ENCODE measurements at places on chromosomes 3 and 15.
A peak's percentile ranks its signal among the peaks of the same experiment; 100 is the strongest.

- peak; percentile 11 for DNase-seq
Measured at GRCh38 chr15:49521802-49522201, 98.8 kb downstream of the FGF7 start.

GRCh38 chr3:184336547-184337398 lies 627 bp upstream of the FAM131A start:
- DNase-seq, result peak; percentile 37

DNA sequence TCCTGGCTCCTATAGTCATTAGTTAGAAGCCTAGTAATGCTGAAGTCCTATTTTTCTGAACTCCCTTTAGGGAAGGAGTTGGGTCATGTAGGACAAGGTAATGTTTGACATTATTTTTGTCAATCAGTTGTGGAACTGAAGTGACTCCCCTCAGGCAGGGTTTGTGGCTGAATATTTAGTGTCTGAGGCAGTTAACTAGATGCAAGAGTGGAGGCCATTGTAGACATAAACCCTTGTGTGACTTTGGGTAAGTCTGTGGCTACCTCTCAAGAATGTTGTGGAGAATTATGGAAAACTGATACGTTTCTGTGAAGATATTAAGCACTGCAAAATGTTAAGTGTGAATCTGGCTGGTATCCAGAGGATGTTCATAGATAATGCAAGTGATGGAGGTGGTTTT lies 125.2 kb upstream of the PHLDB2 start:
- DNase-seq, result no peak

- no peak for DNase-seq
Measured at GRCh38 chr3:82610236-82610635, 848.8 kb upstream of the GBE1 start.

DNA sequence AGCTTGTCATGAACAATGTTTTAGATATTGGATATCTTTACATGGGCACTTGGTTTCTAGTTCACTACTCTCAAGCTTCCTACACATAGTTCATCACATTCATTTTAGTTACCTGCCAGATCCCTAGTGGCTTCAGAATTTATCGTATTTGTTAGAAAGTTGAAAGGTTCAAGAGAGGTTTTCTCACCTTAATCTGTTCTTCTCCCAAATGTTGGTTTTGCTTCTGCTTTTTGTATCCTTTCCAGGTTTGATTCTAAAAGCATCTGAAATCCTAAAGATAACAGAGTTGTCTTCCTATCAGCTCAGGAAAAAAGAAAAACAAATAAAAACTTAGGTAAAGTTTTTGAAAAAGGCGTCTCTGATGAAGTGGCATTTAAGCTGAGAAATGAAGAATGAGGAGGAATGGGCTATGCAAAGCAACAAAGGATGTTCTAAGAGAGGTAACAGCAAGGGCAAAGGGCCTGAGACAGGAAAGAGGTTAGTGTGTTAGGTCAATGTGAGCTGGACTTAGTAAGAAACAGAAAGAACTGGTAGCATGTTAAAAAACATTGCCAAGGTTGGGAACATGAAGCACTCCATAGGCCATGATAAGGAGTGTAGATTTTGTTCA lies 104.7 kb upstream of the CMC1 start:
- DNase-seq, result no peak

GRCh38 chr3:127458696-127459604 lies 131.6 kb downstream of the TPRA1 start:
- DNase-seq, result peak; percentile 14

DNA sequence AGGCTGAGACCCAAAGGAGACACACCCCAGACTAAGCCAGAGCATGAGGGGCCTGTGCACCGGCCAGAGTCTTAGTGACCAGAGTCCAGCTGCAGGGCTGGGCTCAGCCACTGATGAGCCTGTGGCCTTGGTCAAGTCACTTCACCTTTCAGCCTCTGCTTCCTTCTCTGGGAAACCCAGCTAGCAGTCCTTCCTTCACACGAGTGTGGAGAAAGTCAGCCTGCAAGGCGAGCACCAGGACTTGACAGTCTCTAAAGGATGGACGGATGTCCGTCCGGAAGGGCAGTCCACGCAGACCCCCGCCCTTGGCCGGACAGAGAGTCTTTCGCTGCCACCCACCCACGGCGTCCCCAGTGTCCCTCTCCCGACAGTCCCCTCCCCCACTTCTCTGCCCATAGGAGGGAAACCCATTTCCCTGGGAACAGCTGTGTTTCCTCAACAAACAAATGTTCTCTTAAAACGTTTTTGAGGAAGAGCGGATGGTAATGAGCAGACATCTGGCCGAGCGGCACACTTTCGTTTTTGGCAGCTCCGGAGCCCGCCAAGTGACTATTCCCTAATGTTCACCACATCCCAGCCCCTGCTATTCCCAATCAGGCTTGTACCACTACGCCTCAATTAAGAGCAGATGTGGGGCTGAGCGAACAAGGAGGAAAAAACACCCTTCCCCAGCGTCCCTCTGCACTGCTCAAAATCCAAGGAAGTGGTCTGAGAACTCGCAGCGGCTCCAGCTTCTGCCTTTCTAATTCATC lies 129.1 kb upstream of the SMAD3 start:
- no peak for DNase-seq

- no peak for DNase-seq
Measured at GRCh38 chr15:45363334-45363733, 15.0 kb downstream of the GATM start.

DNA sequence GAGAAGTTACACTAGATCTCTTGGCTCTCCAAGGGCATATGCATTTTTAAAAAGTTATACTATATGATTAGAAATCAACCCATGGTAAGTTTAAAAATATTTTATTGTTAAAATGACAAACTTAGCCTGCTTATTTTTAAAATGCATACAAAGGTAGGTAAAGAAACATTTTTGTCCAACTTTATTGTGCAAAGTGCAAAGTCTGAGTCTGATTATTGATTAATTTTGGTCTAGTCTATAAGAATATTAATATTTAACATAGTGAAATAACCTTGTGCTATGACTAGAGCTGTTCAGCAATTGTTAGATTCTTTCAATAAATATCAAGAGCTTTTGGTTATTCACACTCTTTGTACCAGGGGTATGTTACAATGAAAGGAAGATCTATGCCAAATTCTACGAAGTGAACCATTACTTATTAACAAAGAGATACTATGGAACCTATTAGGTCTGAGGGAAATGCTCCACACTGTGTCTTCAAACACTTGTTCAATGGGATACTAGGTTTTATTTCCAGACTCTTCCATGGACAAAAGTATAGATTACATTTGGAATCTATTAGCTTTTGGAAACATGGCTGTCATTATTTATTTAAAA lies 70.4 kb downstream of the DIPK2A start:
- no peak for DNase-seq

GRCh38 chr3:114867835-114868503 lies 279.1 kb downstream of the ZBTB20 start:
- DNase-seq, result no peak

DNA sequence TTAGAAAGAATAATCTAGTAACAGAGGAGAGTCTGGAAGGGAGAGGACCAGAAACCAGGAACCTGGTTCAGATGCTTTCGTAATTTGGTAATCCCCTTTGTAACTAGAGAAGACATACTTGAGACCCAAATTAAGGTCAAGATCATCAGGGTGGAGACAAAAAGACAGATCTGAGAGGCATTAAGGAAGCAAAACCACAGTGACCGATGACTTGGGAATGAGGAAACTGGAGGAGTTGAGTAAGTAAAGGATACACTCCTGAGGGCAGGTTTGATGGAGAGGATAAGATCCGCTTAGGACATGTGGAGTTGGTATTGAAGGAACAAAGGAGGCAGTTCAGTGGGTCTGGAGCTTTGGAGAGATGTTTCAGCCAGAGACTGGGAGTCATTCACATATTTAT lies 23.6 kb upstream of the BCL2A1 start:
- no peak for DNase-seq

DNA sequence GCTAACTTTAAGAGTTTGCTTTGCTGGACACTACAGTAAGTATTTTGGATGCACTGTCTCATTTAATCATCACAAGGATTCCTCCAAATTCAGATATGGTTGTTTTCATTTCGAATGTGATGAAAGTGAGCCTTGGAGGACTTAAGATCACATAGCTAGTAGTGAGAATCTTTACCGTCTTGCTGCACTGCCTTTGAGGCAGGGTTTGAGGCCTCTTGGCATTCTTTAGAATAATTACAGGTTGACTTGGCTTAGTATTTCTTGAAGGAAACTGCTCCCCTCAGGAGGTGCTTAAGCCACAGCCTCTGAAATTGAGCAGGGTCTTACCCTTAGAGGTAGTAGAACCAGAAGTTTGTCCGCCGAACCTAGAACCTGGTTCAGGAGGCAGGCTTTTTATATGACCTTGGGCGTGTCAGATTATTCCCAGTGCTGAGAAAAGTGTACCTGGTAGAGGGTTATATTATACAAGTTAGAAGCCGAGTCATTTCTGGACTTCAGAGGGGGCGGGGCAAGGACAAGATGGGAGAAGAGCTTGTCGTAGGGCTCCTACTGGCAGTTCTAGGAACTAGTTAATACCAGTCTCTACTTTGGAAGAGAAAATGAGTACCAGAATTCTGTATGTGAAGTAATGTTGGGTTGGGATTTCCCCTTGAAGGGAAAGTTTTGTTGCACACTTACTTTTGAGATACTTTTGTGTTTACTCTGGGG lies 1.1 kb downstream of the TFG start:
- DNase-seq, result peak; percentile 87

GRCh38 chr3:141379250-141379966 lies 11.1 kb downstream of the ZBTB38 start:
- no peak for DNase-seq

DNA sequence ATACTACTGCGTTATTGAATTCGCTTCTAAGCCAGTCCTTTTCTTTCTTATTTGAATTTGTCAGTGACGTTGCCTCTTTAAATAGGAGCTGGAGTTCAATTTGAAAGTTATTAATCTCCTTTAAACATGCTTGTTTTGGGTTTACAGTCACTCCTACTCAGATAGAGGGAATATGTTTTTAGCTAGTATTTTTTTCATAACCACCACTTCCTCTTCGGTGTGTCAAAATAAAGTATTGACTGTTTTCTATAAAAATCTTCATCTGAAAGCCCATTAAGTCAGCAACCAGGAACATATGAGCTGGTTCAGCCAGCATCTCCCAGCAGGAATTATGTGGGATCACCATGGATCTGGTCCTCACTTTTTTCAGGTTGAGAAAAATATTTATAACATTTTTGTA lies 772.9 kb downstream of the DIPK2A start:
- no peak for DNase-seq

GRCh38 chr3:64741341-64741740 lies 53.5 kb upstream of the ADAMTS9 start:
- no peak for DNase-seq

GRCh38 chr15:101813803-101814534 lies 2.0 kb downstream of the OR4F15 start:
- no peak for DNase-seq

GRCh38 chr3:115098354-115099073 lies 48.6 kb downstream of the ZBTB20 start:
- no peak for DNase-seq

GRCh38 chr15:66429117-66429516 lies 42.4 kb downstream of the MAP2K1 start:
- no peak for DNase-seq

GRCh38 chr15:57611938-57612337 lies 20.2 kb downstream of the MYZAP start:
- DNase-seq, result no peak

DNA sequence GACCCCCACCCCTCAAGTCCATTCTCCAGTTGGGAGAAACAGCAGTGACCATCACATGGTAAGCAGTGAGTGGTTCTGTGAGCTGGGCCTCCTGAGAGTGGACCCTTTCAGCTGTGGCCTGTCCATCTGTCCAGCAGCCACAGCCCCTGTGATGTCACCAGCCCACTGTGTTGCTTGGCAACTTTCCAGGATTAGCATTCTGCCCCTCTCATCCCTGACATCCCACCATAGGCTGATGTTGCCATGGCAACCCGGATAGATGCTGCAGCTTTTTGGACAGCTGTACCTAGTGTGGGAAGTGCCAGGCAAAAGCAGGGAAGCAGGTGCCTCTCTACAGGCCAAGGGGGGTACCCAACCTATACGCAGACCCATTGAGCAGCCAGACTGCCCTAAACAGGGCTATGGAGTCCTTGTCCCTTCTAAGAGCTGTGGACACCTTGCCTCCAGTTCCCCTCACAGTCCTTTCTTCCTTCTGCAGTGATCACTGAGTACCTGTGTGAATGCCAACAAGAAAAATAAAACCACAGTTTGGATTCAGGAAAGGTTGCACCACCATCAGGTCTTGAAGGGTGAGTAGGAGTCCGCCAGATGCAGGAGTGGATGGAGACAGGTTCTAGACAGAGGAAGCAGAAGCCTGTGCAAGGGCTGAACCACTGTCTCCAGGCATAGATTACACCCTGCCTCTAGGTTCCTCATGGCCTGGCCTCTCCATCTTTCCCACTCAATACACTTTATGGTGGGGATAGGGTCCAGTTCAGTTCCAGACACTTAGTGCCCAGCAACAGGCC lies at the start of gene DNAH1:
Gene DNAH1, plus strand, starts transcription at position 343 of the 788 bp plus-strand sequence. CDS start 6,124 bp downstream, outside the sequence.
- no peak for DNase-seq

DNA sequence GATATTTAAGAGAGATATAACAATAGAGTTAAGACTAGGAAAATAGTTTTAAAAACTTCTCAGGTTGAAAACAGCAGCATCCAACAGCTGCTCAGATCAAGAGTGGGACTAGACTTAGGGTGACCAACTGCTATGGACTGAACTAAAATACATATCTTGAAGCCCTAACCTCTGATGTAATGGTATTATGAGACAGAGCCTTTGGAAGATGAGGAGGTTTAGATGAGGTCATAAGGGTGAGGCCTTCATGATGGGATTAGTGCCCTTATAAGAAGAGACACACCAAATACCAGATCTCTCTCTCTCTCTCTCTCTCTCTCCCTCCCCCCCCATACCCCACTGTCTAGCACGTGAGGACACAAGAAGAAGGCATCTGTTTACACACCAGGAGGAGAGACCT lies 37.4 kb upstream of the GALNT15 start:
- DNase-seq, result no peak

DNA sequence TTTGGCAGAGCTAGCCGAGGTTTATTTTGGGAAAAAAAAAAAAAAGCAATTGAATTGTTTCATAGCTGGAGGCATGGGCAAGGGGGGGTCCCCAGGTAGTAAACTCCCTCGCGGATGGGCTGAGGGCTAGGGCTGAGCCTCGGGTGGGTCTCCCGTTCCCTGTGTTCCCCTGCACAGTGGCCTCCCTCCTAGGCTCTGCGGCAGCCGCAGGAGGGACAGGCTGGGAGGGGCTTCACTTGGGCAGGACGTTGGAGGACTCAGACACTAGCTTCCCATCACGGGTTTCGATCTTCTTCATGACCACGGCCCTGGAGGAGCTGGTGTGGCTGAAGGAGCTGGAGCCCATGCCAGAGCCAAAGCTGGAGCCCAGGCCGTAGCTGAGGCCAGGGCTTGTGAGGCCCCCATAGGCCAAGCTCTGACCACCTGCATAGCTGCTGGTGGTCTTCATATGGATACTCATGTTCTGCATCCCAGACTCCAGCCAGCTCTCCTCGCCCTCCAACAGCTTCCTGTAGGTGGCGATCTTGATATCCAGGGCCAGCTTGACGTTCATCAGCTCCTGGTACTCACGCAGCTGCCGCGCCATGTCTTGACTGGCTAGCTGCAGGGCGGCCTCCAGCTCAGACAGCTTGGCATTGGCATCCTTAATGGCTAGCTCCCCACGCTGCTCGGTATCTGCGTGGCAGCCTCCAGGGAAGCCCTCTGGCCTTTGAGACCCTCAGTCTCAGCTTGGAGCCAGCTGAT lies 64.0 kb upstream of the CDAN1 start:
- peak; percentile 27 for DNase-seq
